ENCODE measurements at places on chromosomes 7 and 10.

DNA sequence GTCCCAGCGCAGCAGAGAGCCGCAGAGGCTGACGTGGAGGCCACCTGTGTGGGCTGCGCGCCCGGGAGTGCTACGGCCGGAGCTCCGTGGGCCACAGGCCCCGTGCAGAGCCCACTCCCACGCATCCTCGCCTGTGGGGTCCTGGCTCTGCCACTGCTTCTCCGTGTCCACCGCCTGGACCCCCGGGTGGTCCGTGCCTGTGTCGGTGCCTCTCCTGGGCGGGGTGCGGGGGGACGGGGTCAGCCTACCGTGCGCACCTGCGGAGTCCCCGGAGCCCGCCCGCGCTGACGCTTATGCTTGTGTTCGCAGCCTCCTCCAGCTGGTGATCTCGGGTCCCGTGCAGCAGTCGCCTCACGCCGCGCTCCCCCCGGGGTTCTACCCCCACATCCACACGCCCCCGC is 7.8 kb upstream of the ZNF853 start:
- DNase-seq, result no peak

GRCh38 chr10:119480667-119481066 is 61.9 kb downstream of the RGS10 start:
- no peak for DNase-seq

- no peak for DNase-seq
These were observed 68.9 kb upstream of the FRMD4A start for GRCh38 chr10:14399641-14400040.

DNA sequence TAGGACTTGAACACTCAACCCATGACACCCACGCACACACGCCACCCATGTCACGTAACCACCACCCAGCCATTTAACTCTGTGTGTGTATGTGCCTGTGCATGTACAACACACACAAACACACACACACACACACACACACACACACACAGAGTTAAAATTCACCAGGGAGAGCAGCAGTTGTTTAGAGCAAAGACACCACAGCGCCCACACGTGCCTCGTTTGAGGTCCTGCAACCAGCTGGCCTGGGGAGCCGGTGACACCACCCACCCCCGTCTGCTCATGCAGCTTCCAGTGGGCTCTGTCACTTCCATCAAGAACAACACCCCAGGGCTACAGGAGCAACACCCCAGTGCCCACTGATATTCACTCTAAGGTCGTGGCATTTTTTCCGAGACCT is 97.4 kb downstream of the ELFN1 start:
- no peak for DNase-seq

DNA sequence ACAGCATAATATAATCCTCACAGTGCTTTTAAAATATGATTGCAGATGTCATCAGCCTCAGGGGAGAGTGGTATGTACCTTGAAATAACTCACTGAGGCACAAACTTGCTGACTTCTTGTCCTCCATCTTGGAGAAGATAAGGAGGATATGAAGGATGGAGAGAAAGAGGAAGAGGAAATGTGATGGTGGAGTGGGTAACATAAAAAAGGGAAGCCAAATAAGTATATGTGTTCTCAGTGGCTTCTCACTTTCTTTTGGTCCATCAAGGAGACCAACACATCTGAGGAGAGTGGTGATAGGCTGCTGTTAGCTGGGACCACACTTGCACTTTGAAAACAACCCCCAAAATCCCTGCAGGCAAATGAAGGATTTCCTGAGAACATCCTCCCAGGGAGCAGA is 21.6 kb upstream of the ZNF37A start:
- no peak for DNase-seq
